ENCODE measurements at places on chromosomes 16 and 17. TPM values are rescaled to one million over a fixed set of nuclear protein-coding genes. Genes with fewer than 3 reads are reported as not detected.

GRCh38 chr17:62739645-62740388, 68.3 kb downstream of the MARCHF10 start:
- DNase-seq = no peak

DNA sequence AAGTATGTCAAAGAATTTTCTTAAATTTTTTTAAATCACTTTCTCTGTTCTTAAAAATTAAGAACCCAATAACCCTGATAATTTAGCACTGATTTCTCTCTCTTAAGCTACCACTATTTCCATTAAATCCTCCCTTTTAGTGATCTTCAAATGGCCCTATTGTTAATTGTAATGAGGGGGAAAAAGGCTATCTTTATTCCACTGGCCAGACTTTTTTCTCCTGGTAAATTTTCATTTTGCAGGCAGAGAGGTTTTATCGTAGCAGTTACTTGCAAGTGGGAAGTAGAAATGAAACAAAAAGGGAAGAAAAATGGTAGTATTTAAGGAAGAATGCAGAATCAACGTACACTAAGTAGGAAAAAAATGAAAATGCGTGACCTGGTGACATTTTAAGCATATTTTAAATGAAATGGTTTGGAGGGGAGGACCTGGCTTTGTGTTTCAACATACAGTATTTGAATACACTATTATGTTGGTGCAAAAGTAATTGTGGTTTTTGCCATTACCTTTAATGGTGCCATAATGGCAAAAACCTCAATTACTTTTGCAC, 224.9 kb downstream of the TANC2 start:
- no peak for DNase-seq

- DNase-seq = no peak
These were observed 27.6 kb downstream of the FCSK start for GRCh38 chr16:70481929-70482536.

DNA sequence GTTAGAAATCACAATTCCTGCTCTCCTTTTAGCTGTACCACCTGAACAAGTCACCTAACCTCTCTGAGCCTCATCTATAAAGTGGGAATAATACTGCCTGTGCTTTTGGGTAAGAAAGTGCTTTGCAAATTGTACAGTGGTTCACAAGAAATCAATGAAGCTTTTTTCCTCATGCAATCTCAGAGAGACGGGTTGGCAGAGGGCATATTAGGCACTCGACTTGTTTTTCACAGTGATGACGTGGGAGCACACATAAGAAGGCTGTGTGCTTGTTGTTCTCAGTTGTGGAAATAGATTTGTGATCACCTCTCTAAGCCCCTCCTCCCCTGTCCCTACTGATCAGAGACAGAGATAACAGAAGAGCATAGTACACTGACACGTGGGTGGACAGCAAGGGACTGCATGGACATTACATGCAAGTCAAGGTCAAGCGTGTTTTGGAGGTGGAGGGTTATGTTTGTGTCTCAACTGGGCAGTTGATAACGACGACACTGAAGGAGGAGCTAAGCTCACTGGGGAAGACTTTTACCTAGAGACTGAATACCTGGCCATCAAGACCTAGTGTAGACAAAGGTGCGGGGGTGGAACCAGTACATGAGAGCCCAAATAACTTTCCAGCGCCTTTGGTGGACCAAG, 1.7 kb upstream of the GPT2 start:
- no peak for DNase-seq

DNA sequence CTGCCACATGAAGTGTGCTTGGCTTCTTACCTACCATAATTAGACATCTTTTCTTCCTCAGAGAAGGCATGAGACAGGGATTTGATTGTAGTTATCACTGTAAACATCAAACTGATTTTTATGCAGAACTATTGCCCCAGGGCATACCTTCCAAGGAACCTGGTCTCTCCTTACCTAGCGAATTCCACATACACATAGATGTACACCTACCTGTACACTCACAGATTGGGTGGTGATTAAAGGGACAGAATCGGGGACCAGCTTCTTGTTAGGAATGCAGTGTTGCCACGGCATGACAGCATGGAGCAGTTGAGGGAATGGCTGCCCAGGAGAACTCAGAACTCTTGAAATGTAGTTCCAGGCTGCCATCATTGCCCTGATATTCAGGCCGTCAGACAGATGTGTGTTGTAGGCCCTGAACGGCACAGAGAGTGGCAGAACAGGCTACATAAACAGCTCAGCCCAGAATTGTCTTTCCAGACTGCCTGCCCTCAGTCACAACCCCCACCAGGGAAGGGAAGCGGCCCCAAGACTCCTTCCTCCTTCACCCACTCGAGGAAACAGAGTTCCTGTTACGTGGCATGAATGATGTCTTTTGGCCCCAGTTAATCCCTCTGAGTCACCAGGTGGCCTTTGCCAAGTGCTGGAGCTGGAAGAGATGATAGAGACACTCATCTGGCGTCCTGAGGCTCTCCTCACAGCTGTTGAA, 17.8 kb upstream of the NAGLU start:
- peak; percentile 80 for DNase-seq

GRCh38 chr17:54348234-54348633, 525.5 kb downstream of the KIF2B start:
- DNase-seq = no peak

- no peak for DNase-seq
These were observed 14.2 kb downstream of the ERI2 start for GRCh38 chr16:20791923-20792612.

GRCh38 chr17:60534613-60535157, 8.6 kb upstream of the APPBP2 start:
- no peak for DNase-seq

DNA sequence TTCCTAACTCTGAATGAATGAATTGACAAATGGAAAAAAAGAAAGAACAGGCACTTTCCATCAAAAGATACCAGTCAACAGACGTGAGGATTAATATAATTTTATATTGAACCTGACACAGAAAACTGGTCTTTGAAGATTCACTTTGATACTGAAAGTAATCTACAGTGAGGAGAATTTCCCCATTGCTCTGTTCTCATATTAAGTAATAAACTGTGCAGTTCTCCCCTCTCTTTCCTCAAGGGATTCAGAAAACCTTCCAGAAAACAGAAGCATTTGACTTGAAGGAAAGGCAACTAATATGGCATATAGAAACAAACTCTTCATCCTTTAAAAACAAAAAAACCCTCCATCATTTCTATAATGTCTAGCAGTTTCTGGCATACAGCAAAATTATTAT, 2.2 kb downstream of the TEX2 start:
- no peak for DNase-seq

DNA sequence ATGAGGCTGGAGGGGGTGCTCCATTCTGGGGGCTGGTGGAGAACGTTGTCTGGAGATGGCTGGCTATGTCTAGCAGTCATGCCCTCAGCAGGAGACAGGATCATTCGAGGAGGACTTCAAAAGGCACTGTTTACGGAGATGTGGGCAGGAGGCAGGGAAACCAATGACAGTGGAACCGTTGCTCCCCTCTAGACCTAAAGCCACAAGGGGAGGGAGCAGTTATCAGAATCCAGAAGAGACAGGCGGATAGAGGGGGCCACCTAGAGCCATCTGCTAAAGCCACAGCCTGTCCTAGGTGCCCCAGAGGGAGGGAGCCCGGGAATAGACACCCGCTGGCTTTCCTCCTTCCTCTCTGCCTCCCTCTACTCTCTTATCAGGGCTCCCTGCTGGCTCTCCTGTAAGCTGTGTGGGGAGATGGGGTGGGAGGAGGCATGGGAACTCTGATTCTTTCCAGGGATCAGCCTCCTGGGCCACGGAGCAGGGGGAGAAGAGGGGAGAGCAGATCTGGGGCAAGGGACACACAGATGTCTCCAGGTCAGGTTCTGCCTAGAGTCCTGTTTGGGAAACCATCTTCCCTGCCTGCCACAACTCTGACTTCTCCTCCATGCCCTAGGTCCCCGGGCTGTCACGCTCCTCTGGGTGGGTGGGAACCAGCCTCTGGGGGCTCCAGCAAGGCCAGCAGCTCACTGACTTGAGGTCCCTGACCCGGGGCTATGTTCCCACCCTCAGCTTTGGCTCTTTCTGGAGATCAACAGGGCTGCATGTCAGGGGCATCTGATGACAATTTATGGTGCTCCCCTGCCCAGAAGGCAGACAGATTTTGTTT, 42.3 kb downstream of the IRX3 start:
- DNase-seq = no peak

DNA sequence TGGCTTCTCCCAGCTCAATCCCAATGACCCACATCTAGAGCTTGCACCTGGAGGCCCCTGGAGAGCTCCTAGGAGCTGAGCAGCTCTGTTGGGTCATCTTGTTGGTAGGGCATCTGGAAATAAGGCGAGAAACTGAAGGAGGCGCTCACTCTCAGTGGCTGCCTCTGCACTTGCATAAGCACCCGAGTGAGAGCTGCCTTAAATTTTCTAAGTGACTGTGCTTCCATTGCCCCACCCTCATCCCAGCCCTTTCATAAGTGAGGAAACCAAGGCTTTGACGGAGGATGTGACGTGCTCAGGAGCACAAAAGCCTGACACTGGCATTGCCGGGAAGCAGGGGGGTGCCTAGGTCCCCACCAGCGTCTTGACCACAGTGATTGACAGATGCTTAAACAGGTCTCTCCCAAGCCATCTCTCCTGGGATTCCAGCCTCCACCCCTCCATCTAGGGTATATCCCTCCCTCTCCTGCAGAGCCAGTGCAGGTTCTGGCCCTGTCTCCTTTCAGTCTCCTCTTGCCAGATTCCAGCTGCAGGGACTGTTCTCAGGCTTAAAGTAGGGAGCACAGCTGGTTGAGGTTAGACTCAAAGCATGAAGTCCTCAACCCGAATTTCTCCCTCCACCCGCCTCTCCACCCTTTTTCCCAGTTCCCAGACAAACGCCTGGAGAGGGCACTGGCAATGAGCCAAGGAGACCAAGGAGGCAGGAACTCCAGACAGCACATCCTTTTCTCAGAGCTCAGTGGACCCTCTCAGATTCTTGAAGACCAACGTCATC, 113.7 kb downstream of the IRX5 start:
- no peak for DNase-seq

IL34 gene
- 55.6 TPM for total RNA-seq

GCGR gene
- not detected for total RNA-seq

NUFIP2 gene
- total RNA-seq = 39.7 TPM

BCL6B gene
- total RNA-seq = 0.95 TPM

CCDC200 gene
- total RNA-seq = not detected

HOXB6 gene
- total RNA-seq = 4.2 TPM
